Skeletal muscle cell (primary cell): ENCODE measurements at places on chromosomes 7 and 10.
A peak's percentile ranks its signal among the peaks of the same experiment; 100 is the strongest.

GRCh38 chr10:114822444-114823076 lies 980 bp downstream of the FHIP2A start:
- DNase-seq: no peak

- DNase-seq: peak; percentile 69
Observed at GRCh38 chr7:42661312-42661711, 250.6 kb downstream of the C7orf25 start.

- no peak for DNase-seq
Observed at GRCh38 chr10:121065330-121065729, 214.2 kb downstream of the WDR11 start.

DNA sequence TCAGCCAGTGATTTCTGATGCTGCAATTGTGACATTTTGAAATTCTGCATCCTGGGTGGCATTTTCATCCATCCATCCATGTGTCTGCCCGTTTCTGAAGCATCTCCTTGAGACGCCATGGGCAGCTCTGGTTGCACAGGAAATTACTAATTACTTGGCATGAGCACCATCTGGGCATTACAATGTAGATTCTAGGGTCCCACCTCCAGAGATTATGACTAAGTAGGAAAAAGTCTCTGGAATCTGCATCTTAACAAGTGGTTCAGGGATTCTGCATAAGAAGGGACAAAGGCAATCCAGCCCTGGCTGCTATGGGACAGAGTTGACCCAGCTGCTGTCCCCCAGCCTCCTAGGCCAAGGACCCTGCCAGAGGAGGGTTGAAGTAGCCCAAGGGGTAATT lies 65.3 kb downstream of the CUZD1 start:
- no peak for DNase-seq

GRCh38 chr7:105028004-105028403 lies 14.0 kb downstream of the KMT2E start:
- DNase-seq: no peak

DNA sequence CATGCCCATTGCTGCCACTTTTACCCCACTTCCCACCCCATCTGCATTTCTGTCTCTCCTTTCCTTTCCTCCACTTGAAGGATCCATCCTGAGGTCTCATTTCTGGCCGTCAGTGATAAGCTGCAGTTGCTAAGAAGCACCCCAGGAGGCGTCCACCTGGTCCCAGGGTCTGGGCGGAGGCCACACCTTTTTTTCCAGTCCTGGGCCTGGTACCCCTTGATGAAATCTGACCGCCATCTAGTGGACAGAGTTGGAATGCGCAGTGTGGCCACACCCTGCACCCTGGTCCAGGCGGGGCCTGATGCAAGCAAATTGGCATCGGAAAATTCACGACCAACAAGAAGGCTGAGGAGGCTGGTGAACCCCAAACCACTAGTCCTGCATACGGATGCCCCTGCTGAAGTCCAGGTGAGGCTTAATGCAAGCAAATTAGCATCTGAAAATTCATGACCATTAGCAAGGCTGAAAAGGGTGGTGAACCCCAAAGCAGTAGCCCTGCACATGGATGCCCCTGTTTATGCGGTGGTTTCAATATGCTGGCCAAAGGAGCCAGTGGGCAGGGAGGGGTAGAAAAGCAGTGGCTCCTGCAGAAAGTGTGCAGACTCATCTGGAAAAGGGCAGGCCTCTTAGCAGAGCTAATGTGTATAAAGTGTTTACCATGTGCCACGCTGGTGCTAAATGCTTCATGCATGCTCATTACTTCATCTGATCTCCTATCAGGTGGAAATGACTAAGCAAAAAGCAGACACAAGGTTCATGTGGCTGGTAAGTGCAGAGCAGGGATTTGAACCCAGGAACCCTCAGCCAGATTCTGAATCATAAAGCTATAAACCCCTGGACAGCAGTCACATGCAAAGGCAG lies 43.2 kb downstream of the GPAM start:
- DNase-seq: peak; percentile 18

- DNase-seq: peak; percentile 82
Observed at GRCh38 chr10:112753961-112754411, 196.1 kb upstream of the TCF7L2 start.

- DNase-seq: no peak
Observed at GRCh38 chr10:122112021-122112616, 123.2 kb downstream of the TACC2 start.

DNA sequence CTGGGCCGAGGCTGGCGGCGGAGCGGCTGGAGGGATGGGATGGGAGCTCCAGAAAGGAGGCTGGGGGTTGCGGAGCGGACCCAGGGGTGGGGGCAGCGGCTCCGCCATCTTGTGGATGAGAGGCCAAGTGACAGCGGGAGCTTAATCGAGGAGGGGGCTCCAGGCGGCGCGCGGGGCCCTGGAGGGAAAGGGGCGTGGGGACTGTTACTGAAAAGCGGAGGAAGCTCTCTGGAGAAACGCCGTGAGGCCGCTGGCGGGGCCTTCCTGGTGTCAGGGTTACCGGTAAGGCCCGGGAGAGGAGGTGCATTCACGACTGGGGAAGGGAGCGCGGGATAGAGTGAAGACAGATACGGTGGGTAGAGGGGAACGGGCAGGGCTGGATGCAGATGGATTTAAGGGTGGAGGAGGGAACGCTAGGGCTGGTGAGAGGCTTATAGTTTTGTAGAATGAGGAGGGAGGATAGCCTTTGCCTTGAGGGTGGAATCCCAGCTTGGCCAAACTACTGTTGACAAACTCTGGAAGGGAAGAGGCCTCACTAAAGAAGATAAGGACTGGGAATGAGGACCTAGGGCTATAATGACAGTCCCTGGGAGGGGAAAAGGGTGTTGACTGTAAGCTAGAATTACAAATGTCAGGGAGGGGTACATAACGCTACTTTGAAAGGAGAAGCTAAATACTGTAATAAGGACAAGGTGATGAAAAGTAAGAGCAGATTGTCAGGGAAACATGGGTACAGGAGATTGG lies 535 bp downstream of the BTRC start:
- no peak for DNase-seq

- DNase-seq: no peak
Observed at GRCh38 chr10:47035171-47035818, 124.1 kb downstream of the PTPN20 start.

GRCh38 chr7:128890306-128891109 lies 20.0 kb downstream of the KCP start:
- DNase-seq: no peak

- no peak for DNase-seq
Observed at GRCh38 chr10:14598809-14599764, 175.6 kb downstream of the FAM107B start.

GRCh38 chr7:107233174-107233573 lies 64.4 kb downstream of the HBP1 start:
- DNase-seq: no peak

GRCh38 chr10:76432016-76433012 lies 1000.9 kb downstream of the LRMDA start:
- no peak for DNase-seq

- DNase-seq: no peak
Observed at GRCh38 chr7:2072042-2072441, 160.7 kb downstream of the MAD1L1 start.

DNA sequence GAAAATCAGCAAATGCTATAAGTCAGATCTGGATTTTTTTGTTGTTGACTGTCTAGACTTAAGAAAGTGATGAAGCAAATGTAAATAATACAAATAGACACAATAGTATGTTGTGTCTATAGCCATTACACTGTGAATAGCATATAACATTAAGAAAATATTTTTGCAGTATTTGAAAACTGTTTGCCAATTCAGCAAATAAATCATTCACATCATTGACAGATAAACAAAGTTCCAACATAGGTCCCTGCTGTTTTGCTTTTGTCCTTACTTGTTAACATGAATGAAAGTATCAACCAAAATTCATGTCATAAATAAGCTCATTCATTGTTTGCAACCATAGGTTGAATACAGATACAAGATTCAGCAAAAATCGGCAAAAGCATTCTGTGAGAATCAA lies 200.5 kb downstream of the KIF20B start:
- no peak for DNase-seq
